NCI-H446 (cell line): ENCODE measurements at places on chromosomes 1 and 21.

GRCh38 chr21:35679076-35679475, 381.2 kb downstream of the SETD4 start:
- no peak for DNase-seq

GRCh38 chr1:220828179-220828490, 41.4 kb downstream of the MTARC1 start:
- peak; percentile 62 for DNase-seq

GRCh38 chr1:28751315-28752060, 14.7 kb downstream of the YTHDF2 start:
- DNase-seq, result no peak

DNA sequence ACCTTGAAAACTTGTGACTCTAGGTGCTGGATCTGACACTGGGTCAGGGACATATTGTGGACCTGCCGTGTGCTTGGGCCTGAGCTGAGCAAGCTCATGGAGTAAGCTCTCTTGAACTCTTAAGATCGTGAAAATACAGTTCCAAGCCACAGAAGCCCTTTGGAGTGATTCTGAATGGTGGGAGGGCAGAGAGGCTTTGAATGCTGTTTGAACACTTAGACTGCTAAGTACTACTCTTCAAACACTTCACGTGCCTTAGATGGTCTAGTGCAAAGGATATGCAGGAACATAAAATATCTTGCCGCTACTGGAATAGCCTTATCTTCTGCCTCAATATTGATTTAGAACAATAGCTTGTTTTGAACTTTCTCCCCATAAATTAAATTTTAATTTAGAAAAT, 21.6 kb downstream of the ROR1 start:
- DNase-seq, result no peak

DNA sequence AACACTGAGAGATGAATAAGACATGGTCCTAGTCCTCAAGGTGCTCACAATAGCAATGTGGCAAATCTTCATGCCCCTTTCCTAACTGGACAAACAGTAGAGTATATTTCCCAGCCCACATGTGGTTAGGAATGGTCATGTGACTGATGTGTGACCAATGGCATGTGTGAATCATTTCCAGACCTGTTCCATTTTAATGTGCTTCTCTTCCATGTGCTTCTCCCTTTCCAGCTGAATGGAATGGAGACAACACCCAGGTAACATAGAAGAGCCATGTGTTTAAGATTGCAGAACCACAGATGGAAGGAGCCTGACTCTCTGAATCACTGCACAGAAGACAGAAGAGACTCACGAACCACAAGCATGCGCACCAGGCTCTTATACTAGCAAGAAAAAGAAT, 409.9 kb upstream of the NFIA start:
- DNase-seq, result no peak

- DNase-seq, result no peak
Measured at GRCh38 chr1:9344426-9345200, 51.9 kb downstream of the SPSB1 start.

- DNase-seq, result no peak
Measured at GRCh38 chr1:7576946-7577657, 194.0 kb upstream of the VAMP3 start.

GRCh38 chr1:221794935-221795334, 53.0 kb upstream of the DUSP10 start:
- no peak for DNase-seq

DNA sequence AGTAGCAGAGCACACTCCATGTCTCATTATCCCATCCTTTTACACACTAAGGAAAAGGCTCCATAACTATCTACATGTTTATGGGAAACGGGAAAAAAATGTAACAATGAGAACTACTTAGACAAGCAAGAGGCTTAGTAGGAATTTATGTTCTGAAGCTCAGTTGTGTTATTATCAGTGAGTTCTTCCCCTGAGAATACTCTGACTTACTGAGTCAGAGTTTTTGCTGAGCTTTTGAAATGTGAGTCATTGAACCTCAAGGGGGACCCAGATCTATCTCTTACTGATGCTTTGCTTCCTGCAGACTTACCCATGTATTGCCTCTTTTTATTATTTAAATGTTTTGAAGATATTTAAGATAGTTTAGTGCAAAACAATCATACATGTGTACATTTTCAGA, 20.1 kb downstream of the CFHR5 start:
- no peak for DNase-seq

DNA sequence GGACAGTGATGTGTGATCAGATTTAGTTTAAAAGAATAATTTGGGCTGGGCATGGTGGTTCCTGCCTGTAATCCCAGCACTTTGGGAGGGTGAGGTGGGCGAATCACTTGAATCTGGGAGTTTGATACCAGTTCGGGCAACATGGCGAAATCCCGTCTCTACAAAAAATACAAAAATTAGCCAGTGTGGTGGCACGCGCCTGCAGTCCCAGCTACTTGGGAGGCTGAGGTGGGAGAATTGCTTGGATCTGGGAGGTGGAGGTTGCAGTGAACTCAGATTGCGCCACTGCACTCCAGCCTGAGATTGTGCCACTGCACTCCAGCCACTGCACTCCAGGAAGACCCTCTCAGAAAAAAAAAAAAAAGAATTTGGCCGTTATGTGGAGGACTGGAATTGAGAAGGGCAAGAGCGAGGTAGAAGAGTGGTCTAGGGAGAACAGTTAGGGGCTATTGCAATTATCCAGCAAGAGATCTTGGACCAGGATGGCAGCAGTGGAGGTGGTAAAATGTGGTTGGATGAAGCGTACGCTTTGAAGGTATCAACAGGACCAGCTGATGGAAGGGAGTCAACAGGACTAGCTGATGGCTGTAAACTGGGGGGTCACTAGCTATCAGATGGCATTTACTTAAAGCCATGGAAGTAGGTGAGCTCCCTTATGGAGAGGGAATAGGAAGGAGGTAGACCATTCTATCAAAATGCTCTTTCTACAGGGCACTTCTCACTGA, 9.6 kb downstream of the BTBD19 start:
- DNase-seq, result no peak

DNA sequence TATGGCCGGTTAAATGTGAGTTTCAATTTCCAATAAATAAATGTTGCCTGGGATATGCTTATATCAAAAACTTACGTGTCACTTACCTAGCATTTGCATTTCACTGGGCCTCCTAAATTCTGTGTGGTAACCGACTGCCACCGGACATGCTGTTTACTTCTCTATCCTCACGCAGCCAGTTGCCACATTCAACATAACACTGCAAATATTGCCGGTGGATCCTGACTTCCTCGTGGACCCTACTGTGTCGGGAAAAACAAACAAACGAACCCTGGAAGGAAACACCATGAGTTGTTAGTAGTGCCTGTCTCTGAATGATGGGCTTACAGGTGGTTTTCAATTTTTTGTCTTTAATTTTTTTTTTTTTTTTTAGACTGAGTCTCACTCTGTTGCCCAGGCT, 54.1 kb downstream of the RIPK4 start:
- no peak for DNase-seq

DNA sequence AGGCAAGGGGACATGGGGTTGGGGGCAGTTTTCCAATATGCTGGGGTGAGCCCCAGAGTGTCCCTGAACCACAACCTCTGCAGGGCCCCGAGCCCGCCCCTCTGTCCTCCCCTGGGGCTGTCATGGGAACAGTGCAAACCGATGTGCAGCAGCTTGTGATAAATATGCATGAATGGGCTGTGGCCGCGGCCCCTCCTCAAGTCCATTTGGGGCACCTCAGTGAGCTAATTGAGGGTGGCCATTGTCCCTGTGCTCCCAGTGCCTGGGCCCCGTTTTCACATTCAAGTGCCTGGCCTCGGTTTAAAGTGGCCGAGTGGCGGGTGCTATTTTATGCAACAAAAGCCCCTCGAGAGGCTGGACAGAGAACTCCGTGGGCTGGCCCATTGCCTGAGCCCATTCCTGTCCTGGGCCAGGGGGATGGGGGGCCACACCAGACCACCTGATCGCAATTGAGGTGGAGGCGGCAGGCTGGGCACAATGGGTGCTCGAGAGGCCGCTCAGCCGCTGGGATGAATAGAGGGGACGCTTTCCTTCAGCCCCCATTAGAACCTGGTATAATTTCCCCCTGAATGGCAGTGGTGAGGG, 193.7 kb downstream of the FOXD2 start:
- no peak for DNase-seq

GRCh38 chr1:53737648-53738204, 1.2 kb downstream of the GLIS1 start:
- no peak for DNase-seq

DNA sequence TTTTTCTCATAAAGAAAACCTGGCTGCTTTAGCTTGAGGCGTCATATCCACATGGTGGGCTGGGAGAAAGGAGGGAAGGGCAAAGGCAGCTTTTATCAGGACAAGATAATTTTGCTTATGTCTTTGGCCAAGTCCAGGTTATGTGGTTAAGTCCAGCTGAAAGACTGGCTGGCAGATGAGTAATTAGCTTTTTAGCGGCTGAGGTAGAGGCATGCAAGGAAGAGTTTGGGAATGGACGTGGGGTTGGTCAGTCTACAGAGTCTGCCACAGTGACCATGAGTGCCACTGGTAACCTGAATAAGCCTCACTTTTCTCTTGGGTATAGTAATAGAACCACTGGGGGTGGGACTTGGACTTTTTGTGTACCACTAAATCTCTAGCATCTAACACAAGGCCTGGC, 39.8 kb downstream of the NEK7 start:
- DNase-seq, result no peak

DNA sequence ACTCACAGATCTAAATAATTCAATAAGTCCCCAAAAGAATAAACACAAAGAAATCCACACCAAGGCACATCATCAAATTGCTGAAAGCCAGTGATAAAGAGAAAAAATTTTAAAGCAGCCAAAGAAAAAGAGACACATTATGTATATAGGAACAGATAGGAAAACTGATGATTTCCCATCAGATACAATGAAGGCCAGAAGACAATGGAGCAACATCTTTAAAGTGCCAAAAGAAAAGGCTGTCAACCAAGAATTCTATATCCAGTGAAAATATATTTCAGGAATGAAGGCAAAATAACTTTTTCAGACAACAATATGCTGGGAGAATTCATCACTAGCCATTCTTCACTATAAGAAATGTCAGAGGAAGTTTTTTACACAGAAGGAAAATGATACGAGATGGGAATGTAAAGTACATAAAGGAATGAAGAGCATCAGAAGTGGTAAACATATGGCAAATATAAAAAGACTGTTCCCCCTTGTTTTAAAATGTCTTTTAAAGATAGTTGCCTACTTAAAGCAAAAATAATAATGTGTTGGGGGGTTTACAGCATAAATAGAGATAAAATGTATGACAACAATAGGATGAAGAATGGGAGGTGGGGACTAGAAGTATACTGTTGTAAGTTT, 9.4 kb upstream of the MYOG start:
- DNase-seq, result no peak

- no peak for DNase-seq
Measured at GRCh38 chr1:91406773-91407389, 2.2 kb upstream of the HFM1 start.

- DNase-seq, result no peak
Measured at GRCh38 chr1:109704173-109704572, 7.9 kb upstream of the GSTM5 start.

DNA sequence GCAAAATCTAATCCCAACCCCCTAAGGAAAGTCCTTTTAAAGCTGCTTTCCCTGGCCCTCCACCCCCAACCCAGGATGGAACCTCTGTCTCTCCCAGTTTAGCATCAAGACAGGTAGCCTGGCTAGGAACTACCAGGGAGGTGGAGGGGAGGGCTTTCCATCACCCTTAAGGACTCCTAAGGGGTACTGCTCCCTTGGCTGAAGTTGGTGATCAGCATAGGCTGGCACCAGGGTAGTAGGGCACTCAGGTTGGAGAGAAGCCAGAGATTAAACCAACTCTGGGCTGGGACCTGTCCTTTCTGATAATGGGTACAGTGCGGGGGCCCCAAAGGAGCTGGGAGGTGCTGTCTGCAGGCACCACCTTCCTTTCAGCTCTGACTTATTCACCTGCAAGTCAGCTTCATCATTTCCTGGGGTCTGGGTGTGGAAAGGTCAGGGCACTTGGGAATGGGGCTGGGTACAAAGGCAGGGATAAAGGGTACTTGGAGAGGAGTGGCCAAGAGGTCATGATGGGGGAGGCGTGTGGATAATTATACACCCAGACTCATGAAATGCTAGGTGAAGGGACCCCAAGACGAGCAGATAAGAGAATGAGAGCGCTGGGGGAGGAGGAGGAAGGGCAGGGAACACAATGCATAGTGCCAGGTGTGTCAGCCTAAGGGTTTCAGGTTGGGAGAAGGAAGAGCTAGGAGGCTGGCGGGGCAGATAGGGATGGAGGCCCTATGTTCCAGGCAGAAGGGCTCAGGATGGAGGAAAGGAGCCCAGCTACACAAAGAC, 1.2 kb downstream of the ARHGEF2 start:
- DNase-seq, result no peak

DNA sequence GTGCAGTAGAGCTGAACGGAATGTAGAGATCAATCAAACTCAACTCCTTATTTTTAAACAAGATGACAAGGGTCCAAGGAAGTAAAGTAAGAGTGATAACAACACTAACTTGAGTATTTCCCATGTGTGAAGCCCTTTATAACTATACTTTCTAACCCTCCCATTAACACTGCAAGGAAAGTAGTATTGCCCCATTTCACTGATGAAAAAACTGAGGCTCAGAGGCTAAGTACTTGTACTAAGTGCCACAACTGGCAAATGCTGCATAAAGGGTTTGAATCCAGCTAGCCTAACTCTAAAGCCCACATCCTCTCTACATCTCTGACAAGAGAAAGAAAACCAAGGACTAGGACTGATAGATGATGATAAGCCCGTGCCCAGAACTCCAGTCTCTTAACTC, 8.2 kb upstream of the GJA5 start:
- no peak for DNase-seq

- DNase-seq, result no peak
Measured at GRCh38 chr1:230026572-230026971, 40.5 kb upstream of the GALNT2 start.

- DNase-seq, result no peak
Measured at GRCh38 chr1:193309936-193310475, 123.6 kb upstream of the B3GALT2 start.

DNA sequence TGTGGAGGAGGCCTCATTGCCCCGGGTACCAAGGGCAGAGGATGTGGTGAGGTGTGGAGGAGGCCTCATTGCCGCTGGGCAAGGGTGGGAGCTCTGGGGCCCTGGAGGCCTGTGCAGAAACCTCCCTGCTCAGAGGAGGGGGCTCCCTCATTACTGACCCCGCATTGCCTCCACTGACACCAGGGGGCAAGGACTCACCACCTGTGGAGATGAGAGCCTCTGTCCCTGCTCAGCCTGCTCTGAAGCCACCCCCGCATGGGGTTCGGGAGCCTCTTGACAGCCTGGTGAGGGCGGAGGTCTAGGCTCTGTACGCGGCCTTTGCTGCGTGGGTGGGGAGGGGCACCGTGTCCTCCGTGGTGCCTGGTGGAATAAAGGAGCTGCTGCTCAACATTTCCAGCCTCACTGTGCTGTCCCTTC, 95.0 kb upstream of the COL6A1 start:
- DNase-seq, result no peak

DNA sequence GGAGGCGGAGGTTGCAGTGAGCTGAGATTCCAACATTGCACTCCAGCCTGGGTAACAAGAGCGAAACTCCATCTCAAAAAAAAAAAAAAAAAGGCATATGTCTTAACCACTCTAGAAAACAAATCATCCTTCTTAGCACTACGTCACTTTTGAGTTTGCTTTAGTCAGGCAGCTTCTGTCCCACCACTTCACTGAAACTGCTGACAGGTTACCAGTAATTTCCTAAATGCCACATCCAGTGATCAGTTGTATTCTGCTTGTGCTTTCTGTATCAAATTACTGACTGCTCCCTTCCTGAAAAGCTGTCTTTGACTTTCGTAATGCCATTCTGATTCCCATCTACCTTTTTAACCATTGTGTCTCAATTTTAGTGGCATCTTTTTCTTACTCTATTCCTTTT, 21.7 kb downstream of the RCOR3 start:
- DNase-seq, result no peak
